ENCODE measurements at places on chromosomes 2 and 18.

DNA sequence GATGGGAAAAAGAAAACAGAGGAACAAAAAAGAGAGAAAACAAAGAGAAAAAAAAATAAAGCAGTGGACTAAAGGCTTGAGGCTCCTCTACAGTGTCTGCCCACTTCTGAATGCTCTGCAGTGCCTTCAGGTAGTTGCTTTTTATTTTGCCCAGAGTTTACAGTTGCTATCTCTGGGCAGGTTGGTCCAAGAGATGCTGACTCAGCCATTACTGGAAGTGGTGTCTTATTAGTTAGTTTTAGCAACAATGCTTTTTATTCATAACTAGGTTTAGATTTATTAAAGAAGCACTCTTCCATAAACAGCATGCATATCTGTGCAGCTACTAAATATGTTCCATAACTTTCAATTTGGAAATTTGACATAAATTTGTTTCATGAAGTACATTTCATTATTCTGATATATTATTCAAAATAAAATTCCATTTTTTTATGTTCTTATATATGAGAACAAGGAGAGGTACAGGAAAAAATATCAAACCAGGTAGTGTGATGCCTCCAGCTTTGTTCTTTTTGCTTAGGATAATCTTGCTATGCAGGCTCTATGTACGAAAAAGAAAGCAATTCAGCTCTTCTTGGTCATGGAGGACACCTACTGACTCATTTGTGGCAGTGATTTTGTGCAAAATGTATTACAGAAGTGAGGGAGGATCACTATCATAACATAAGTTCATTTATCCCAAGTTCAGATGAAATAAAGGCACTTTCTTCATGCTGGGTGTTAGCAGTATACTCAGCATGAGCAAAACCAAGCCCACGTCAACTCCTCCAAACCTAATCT, 69.5 kb downstream of the RPIA start:
- no peak for DNase-seq

DNA sequence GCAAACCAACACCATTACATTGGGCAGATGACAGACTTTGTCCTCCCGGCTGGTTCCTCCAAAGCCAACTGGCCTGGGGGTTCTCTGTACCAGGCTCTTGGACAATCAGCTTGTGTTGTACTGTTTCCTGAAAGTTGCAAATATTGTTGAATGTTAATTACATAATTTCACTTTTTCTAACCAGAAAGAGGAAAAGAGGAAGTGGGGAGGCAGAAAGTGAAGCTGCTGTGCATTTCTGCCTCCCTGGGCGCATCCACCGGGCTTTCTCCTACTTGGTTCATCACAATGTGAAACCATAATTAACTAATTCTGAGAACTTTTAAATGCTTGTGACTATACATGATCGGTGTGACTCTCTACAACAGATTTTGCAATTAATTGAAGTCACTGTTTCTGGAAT, 10.1 kb downstream of the TWIST2 start:
- DNase-seq: no peak

GRCh38 chr2:177331466-177331997, 61.0 kb upstream of the AGPS start:
- no peak for DNase-seq

DNA sequence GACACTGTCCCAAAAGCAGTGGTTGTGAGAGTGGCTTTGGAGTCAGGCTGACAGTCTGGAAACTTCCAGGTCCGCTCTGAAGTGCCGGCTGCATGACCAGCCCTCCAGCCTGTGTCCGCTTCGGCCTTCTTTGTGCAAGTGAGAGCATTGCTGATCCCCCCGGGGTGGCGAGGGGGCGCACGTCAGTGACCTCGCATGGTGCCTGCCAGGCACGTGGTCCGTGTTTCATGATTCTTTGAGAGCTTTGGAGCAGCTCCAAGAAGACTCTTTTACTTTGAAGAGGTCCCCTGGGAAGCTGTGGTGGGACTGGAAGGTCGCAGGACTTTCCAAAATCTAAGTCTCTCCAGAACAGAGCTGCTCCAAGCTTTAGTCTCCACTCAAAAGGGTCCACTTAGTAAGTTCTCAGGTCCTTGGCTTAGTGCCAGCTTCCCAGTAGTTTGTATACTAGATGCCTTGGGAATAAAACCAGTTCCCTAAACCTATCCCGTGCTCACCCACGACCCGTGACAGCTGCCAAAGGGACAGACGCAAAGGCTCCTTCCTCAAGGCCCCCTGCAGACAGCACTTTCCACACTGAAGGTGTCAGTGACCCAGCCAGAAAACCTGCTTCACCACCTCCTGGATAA, 68.8 kb downstream of the ADI1 start:
- DNase-seq: no peak

- no peak for DNase-seq
Measured at GRCh38 chr2:37569986-37570679, 101.3 kb downstream of the CDC42EP3 start.

All from HuH-7 (cell line).